ENCODE measurements at places on chromosomes 12 and 14. TPM values are rescaled to one million over a fixed set of nuclear protein-coding genes. Genes with fewer than 3 reads are reported as not detected.

DNA sequence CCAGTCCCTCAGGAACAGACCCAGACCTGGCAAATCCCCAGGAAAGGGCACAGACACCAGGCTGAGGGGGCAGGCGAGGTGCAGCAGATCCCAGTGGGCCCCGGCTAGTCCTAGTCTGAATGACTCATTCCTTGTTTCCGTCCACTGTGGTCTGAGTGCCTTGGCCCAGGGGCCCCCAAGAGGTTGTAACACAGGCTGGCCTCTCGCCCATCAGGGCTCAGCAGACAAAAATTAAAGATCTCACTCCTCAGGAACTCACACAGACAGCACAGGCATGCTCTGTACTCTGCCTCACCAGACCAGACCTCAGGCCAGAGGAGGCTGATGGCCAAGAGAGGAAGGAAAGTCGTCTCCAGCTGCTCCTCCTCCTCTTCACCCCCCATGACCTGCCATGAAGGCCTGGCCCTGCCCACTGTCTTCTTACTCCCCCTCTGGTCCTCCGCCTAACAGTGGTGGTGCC lies 7.7 kb upstream of the LTBP2 start:
- H3K27me3 ChIP-seq: no peaks in the 10 kb centered on the region
- H3K4me1 ChIP-seq: peaks cover 46% of the 10 kb centered on the region
- H3K4me3 ChIP-seq: no peak overlapping the region
- no peak overlapping the region for H3K27ac ChIP-seq
- H3K36me3 ChIP-seq: no peaks in the 10 kb centered on the region

- H3K4me3 ChIP-seq: no peak overlapping the region
- no peaks in the 10 kb centered on the region for H3K36me3 ChIP-seq
- DNase-seq: no peak
These were observed 181.2 kb downstream of the TMTC2 start for GRCh38 chr12:82867762-82868500.

- no peak overlapping the region for H3K27ac ChIP-seq
- H3K4me3 ChIP-seq: no peak overlapping the region
- no peaks in the 10 kb centered on the region for H3K36me3 ChIP-seq
- DNase-seq: no peak
- H3K27me3 ChIP-seq: no peaks in the 10 kb centered on the region
These were observed 47.9 kb downstream of the NEUROD4 start for GRCh38 chr12:55067701-55068100.

GRCh38 chr12:24948420-24948756 lies 513 bp downstream of the BCAT1 start:
- H3K4me1 ChIP-seq: peaks cover 9% of the 10 kb centered on the region
- peaks cover 11% of the 10 kb centered on the region for H3K27me3 ChIP-seq
- H3K36me3 ChIP-seq: no peaks in the 10 kb centered on the region
- no peak for DNase-seq
- H3K4me3 ChIP-seq: peak overlapping the region; percentile 66

PLA2G1B gene
- not detected for total RNA-seq
